GM19239 (cell line): ENCODE measurements at places on chromosomes 7 and 10.

DNA sequence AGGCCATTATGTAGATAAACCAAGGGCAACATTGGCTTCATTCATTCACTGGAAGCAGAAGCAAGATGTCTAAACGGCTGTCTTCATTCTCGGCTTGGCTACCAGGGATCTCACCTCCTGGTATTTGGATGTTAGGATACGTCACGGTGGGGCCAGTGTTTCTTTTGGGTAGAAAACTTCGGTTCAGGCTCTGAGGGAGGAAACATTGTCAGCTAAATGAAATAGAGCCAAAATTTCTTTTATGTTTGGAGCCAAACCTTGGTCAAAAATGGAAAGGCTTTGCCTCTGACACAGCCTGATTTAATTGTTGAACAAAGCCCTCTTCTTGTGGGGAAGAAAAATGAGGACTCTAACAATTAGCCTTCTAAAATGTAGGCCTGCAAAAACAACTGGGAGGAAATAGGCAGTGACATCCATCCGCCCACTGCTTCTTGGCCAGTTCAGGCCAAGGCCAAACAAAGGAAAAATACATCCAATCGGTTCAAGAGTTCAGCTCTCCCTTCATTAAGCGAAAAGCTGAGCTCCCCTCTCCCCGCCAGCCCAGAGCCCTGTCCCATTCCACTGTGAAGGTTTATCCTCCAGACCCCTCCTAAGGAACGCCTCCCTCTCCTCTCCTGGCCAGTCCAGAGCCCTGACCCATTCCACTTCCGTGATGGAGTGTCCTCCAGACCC lies 44.4 kb downstream of the PFKFB3 start:
- no peak for DNase-seq

DNA sequence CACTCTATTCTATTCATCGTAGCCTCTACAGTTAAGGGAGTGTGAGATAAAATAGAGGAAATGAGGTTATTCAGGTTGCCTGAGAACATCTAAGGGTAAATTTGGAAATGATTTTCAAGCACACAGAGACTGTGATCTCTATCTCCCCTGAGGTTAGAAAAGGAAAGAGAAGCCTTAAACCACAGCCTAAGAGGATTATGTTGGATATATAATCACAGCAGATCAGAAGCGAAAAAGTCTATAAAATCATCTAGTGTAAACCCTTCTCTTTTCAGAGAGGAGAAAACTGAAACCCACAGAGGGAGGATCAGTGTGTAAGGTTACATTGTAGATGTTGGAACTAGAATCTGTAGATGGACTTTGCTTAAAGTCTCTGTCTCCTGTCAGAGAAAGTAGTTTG lies 90.6 kb upstream of the SEMA3E start:
- DNase-seq, result no peak

GRCh38 chr7:31006857-31007256 lies 43.1 kb downstream of the GHRHR start:
- DNase-seq, result no peak

- no peak for DNase-seq
Measured at GRCh38 chr7:131385039-131385605, 57.4 kb downstream of the MKLN1 start.

DNA sequence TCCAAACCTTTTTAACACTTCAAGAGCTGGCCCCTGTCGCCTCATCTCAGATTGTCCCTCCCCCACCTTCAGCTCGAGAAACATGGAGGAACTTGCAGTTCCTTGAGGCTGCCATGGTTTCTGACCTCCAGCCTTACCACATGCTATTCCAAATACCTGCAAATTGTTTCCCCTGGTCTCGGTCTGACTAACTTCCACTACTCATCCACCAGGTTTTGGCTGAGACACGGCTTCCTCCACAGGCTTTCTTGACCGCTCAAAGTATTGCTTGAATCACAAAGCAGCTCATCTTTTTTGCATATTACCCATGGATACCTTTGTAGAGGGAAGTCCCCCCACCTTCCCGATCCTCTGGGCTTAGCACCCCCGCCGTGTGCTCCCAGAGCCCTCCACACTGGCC lies 5.2 kb upstream of the SAMD8 start:
- no peak for DNase-seq

DNA sequence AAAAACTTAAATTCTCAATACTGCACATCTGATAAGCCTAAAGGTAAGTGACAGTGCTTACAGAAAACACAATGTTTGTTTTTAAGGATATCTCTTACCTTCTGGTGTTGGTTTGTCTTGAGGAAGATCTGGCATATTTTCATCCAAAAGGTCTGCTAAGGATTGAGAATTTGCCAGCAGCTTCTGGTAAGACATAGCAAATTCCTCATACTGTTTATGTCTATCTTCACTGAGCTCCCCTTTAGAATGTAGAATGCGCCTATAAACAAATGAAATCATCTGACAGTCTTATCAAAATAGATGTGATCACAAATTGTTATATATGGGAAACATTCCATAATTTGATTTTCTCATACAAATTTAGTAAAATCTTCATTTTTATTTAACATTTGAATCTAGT lies 28.7 kb downstream of the UPF2 start:
- DNase-seq, result no peak

DNA sequence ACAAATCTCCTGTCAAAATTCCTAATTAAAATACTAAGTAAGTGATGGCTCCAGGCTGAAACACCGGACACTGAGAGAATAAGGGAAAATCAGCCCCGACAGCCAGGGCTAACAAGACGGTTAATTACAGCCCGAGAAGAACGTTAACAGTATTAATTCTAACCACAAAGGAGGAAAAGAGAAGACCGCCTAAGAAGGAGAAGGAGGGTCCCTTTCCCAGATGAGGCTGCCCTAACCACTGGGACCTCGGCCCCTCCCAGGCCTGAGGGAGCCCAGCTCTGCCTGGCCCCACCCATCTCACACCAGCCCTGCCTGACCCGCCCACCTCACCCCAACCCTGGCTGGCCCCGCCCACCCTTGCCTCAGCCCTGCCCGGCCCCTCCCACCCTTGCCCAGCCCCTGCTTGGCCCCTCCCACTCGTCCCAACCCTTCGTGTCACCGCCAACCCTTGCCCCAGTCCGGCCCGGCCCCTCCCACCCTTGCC lies 51.3 kb downstream of the PWWP2B start:
- DNase-seq, result peak; percentile 70

- no peak for DNase-seq
Measured at GRCh38 chr7:105206985-105207384, 181.7 kb downstream of the SRPK2 start.

DNA sequence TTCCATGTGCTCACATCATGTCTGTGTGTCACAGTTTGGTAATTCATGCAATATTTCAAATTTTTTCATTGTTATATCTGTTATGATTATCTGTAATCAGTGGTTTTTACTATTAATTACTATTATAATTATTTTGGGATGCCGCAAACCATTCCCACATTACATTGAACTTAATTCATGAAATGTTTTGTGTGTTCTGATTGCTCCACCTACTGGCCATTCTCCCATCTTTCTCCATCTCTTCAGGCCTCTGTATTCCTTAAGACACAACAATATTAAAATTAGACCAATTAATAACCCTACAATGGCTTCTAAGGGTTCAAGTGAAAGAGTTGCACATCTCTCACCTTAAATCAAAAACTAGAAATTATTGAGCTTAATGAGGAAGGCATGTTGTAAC lies 398.5 kb downstream of the PCDH15 start:
- no peak for DNase-seq

DNA sequence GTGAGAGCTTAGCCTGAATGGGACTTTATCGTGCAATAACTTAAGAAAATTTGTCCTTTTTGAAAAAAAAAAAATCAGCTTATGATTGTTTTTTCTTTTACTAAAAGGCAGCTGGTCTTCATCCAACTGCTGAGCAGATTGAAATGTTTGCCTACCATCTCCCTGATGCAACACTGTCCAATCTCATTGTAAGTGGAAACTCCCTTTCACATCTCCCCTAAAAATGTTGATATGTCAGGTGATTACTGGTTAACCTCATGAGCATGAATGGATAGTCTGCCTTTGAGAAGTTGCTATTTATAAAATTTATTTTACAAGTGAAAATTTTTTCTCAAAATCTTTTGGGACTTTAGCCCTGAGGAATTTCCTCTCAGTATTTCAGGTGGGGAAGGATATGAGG lies 17.8 kb upstream of the HKDC1 start:
- no peak for DNase-seq
